CD4-positive, alpha-beta T cell treated with Interleukin-15 for 4 hours (primary cell): ENCODE measurements at places on chromosomes 3 and 15.

GRCh38 chr3:156680243-156680914 is 6.0 kb downstream of the TIPARP start:
- no peak for DNase-seq

DNA sequence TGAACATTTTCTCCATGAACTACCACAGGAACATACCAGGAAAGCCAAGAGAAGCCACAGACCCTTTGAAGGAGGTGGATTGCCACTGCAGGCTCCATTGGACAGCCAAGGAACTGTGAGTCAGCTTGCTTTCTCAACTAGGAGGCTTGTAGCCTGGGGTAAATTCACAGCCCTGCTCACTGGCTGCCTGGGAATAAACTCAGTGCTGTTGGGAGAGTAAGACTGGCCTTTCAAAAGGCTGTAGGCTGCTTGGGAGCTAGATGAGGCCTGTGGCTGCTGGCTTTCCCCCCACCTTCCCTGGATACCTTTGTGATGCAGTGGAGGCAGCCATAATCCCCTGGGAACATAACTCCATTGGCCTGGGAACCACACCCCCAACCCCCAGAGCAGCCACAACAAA is 223.5 kb upstream of the RBMS3 start:
- no peak for DNase-seq

GRCh38 chr3:86562090-86562489 is 428.9 kb downstream of the VGLL3 start:
- no peak for DNase-seq

GRCh38 chr15:41104234-41104633 is 11.8 kb downstream of the INO80 start:
- DNase-seq: no peak

- DNase-seq: peak; percentile 25
These were observed 11.5 kb downstream of the CCDC80 start for GRCh38 chr3:112629425-112629824.

- no peak for DNase-seq
These were observed 18.2 kb downstream of the CMTM6 start for GRCh38 chr3:32484436-32484835.

- DNase-seq: peak; percentile 52
These were observed 212.5 kb downstream of the OSBPL10 start for GRCh38 chr3:31768479-31769125.

DNA sequence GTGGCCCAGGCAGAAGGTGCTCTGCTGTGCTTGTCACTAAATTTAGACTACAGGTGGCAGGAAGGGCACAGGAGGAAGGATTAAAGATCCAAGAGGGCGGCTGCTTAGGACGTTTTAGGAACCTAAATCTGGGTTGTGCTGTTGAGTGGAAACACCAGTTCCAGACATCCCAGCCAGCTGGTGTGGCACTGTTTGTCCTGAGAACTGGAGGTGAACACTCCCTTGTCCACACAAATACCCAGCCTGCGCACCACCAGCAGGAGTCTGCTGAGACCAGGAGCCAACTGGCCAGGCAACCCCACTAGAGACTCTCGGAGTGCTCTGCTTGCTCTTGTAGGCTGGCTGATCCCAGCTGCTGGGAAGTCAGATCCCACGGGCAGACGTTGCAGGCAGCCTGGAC is 30.3 kb upstream of the UACA start:
- no peak for DNase-seq

DNA sequence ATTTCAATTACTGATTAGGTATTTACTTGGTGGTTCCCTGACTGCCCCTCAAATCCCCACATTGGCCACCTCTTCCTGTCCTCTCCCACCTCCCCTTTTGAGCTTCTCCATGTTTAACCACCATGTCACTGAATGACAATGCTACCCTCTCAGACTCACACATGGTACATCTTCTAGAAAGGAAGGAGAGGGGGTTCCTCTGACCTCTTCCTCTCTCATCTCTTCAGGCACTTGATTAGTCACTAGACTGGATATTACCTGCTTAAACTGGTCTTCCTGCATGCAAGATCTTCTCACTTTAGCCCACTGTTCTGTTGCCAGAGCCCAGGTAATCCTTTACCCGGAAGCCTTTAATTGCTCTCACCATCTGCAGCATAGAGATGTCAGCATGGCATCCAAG is 64.9 kb downstream of the DIPK2A start:
- DNase-seq: no peak

DNA sequence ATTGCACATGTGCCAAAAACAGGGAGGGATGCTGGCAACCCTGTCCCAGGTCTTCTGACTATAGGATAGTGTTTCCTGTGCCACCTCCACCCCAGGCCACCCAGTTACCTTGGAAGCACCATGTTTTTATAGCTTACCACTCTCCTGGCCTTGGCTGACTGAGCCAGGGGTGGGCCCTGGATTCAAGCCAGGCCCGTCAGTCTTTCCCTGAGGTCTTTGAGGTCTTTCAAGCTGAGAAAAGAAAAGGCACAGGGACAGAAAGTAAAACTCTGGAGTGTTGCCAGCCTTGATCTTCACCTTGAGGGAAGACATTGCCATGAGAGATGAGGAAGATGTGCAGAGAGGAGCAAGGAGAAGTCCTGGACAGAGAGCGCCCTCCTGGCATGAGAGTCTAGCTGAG is 46.3 kb downstream of the SYNM start:
- no peak for DNase-seq

DNA sequence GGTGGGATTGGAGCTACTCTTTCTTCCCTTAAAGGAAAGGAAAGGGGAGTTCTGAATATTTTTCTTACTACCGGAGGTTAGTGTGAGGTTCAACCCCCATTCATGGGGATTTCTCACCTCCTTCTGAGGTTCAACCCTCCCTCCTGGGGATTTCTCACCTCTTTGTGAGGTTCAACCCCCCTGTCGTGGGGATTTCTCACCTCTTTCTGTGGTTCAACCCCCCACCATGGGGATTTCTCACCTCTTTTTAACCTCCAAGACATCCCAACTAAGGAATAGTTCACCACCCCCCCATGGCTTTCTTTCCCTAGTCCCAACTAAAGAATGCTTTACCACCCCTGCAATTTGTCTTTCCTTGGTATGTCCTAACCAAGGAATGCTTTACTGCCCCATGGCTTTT is 520.3 kb downstream of the EDEM1 start:
- DNase-seq: no peak

- no peak for DNase-seq
These were observed 1.9 kb downstream of the SPINT1 start for GRCh38 chr15:40845511-40846284.

DNA sequence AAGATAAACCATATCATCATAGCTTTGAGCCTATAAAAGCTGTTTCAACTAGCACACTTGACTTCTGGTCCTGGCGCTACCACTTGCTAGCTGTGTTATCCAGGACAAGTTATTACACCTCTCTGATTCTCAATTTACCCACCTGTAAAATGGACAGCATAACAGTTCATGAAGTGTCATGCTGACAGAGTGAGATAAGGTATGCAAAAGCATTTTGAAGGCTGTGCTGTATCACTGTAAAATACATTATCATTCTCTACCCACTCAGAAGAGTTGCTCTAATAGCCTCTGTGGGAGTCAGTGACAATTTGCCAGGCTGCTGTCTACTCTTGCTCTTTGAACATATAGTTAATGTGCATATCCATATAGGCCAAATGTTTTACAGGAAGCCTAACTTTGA is 93.0 kb downstream of the SSR3 start:
- no peak for DNase-seq

DNA sequence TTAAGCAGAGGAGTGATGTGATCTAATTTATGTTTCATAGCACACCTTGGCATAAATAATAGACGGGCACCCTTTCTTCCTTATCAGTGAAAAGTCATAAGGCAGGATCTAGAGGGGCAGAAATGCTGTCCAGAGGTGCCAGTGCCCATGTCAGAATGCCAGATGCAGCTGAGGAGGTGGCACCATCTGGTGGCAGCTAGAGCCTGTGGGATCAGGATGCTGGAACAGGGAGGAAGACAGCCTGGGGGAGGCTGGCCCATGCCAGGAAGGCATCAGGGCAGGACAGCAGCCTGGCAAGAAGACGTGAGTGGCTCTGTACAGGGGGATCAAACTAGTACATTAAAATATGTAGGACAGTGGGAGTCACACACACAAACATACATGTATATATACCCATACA is 16.5 kb downstream of the MYH15 start:
- DNase-seq: no peak

- DNase-seq: no peak
These were observed 91.4 kb upstream of the LRIG1 start for GRCh38 chr3:66592016-66592761.

DNA sequence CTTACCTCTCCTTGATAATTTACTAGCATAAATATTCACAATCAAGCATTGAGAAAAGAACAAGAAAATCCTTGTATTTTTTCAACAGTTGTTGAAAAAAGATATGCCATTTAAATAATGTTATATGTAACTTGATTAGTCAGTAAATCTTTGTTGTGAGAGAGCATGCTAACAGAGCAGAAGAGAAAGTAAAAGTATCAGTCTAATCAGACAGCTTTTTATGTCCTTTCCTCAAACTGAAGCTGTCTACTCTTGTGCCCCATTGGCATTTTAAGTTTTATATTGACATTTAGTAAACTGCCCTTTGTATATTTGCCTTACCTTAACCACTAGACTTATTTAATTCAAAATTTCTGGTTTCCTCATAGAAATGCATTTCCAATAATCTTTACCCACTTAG is 668.7 kb downstream of the OTOL1 start:
- DNase-seq: no peak

DNA sequence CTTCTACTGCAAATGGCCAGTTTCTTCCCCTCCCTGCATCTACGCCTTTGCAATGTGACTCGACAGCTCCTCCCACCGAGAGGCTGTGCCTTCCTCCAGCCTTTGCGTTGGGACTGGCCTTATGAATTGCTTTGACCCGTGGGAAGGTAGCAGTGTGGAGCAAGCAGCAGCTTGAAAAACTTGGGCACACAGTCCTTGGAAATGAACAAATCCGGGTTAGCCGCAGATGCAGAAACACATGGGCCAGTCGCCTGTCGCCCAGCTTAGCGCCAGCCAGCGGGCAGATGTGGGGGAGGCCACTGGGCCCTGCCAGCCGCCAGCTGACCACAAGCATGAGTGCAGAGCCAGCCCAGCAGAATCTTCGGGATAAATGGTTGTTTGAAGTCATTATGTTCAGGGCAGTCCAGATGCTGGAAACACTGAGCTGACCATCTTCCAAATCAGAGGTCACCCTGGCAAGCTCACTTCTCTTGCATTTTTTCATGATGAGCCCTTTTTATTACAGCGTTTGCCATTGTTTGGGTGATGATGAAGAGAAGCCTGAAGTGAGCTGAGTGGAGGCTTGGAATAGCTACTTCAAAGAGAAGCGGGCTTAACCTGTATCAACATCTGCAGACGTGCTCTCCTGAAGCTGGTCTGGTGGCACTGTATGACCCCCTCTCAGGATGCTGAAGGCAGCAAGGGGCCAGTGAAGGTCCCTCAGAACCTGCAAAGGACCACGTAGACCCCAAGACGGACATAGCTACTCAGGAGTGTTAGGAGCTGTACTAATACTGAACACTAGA is 9.8 kb downstream of the SELENOS start:
- DNase-seq: no peak

- DNase-seq: peak; percentile 67
These were observed 74.2 kb upstream of the PROK2 start for GRCh38 chr3:71859123-71859519.

GRCh38 chr3:187265461-187265955 is 26.0 kb downstream of the MASP1 start:
- DNase-seq: no peak

GRCh38 chr3:172770382-172770781 is 19.9 kb downstream of the ECT2 start:
- no peak for DNase-seq

DNA sequence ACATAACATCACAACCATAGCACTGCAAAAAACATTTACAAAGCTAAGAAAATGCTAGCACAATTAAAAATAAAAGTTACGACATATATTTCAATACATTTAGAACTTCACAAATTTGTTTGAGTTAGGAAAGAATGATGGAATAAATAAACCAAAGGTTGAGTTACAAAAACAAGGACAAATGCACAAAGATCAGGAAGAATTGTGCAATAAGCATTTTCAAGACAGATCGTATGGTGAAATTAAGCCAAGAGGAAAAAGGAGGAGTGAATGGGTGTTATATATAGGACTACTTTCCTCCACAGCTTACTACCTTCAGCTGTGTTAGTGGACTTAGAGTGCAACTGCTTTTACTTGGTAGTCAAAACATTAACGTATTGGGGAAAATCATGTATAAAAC is 5.9 kb upstream of the CTXN2 start:
- no peak for DNase-seq

DNA sequence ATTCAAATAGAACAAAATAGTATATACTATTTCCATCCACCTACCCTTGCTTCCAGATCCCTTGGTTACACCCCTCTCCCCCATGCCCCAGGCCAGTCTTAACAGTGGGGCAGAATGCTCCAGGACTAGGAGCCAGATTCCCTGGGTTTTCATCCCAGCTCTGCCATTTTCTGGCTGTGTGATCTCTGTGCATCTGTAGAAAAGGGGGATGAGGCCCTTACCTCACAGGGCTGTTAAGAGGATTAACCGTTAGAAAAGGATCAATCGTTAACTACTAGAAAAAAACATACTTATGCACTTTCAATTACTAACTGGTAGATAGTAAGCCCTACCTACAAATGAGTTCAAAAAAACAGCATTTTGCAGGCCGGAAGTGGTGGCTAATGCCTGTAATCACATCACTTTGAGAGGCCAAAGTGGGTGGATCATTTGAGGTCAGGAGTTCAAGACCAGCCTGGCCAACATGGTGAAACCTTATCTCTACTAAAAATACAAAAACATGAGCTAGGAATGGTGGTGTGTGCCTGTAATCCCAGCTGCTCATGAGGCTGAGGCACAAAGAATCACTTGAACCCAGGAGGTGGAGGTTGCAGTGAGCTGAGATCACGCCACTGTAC is 11.7 kb downstream of the EBLN2 start:
- DNase-seq: no peak

DNA sequence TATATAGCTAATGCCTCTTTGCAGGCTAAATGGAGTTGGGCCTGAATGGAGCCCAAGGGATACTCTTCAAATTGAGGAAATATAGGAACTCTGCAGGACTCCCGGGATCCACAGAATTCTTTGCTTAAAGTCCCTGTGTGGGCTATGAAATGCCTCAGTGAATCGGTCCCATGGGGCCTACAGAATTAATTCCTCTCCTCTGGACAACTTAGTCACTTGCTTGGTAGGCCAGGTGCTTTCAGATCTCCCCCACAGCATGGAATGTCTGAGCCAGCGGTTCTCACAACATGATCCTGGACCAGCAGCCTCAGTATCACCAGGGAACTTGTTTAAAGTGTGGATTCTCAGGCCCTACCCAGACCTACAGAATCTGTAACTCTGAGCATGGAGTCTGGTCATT is 15.1 kb upstream of the PRICKLE2 start:
- DNase-seq: no peak

- no peak for DNase-seq
These were observed 1.1 kb upstream of the CEMIP start for GRCh38 chr15:80777826-80778620.

GRCh38 chr3:108438542-108438941 is 71.9 kb downstream of the MYH15 start:
- DNase-seq: no peak
